ENCODE measurements at places on chromosomes 6 and 20. TPM values are rescaled to one million over a fixed set of nuclear protein-coding genes. Genes with fewer than 3 reads are reported as not detected.

GTPBP2 gene
- total RNA-seq: 84.0 TPM

GRCh38 chr6:169034516-169035167, 219.0 kb downstream of the THBS2 start:
- no peak overlapping the region for H3K27ac ChIP-seq
- no peak overlapping the region for H3K4me3 ChIP-seq
- no peak for DNase-seq
- no peaks in the 10 kb centered on the region for H3K36me3 ChIP-seq

- H3K36me3 ChIP-seq: no peaks in the 10 kb centered on the region
- H3K4me3 ChIP-seq: peak overlapping the region; percentile 100
- H3K27ac ChIP-seq: peak overlapping the region; percentile 100
Measured at GRCh38 chr6:36028088-36028876, 674 bp downstream of the MAPK14 start.

FOXO3 gene
- total RNA-seq: 29.9 TPM

- no peaks in the 10 kb centered on the region for H3K27me3 ChIP-seq
- no peaks in the 10 kb centered on the region for H3K36me3 ChIP-seq
- H3K27ac ChIP-seq: peak overlapping the region; percentile 66
Measured at GRCh38 chr6:7155871-7156579, 48.3 kb downstream of the RREB1 start.
